Thoracic aorta (tissue), 2 donors: ENCODE measurements at places on chromosomes 7 and 10. TPM values are rescaled to one million over a fixed set of nuclear protein-coding genes. Genes with fewer than 3 reads are reported as not detected.

CYP3A5 gene
- 3.5 TPM for total RNA-seq

GRCh38 chr10:86825366-86825765 lies 68.9 kb downstream of the BMPR1A start:
- no peak for DNase-seq

DNA sequence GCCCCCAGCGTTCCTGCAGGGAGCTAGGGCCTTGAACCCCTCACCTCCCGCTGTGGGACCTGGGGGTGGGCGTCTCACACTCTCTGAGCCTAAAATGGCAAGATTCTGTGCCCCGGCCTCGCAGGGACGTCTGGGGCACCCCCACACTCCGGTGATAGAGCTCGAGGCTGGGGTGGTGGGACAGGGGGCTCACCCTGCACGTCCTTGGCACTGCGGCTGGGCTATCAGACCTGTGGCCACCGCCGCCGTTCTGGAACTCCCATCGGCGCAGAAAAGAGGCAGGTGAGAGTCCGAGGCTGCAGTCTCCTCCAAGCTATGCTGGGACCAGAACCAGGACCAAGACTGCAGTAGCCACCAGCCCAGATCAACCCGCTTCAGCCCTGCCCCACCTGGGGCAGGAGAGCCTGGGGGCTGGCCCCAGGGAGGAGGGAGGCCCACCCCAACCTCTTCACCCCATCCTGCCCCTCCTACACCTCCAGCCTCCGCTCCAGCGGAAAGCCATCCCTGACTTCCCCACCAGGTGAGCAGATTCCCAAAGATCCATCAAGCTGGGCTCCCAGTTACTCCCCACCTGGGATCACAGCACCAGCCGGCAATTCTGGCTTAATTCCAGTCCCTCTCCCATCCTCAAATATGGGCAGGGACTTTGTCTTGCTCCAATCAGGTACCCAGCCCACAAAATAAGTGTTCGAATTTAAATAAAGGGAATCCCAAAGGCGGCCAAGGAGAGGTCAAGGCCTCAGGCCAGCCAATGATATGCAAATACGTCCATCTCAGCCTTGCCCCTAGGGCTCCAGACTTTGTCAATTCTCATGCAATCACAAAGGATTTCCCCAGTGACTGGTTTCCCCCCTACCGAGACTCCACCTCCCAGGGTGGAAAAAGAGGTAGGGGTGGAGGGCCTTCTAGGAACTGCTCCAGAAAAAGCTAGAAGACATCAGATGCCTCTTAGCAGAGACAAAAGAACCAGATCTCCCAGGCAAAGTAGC lies 16.4 kb downstream of the TNRC18 start:
- DNase-seq: no peak

MDFIC gene
- 29.3 TPM for total RNA-seq

DNA sequence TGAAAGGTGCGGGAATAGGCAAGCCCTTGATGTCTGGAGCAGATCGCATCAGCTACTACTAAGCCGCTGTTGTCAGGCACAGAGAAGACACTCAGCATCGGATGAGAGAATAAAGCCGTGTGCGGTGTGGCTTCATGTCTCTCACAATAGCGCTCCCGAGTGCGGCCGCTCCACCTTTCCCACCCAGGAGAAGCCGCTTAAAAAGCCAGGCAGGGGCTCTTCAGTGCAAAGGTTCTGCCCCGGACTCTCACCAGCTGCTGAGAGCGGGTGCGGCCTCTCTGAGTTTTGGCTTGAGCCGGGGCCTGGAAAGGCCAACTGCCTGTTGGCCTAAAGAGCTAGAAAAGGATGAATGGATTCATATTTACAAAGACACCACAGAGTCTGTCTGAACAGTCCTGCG lies 600.6 kb downstream of the DNAJB6 start:
- no peak for DNase-seq
